ENCODE measurements at places on chromosomes 7 and 10.

DNA sequence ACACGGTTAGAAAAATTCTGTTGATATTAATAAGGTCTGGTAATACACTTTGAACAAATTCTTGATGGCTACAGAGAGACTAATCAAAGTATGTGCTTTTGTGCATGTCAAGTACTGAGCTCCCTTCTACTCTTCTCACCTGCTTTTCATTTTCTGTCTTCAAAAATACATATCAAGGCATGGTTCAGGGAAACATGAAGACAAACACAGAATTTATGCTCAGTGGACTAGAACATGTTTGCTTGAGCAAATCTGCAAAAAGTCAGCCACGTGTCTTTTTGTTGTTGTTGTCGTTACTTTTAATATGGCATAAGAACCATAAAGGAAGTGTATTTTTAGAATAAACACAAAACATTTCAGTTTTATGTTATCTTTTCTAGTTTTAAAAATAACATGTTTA lies 21.9 kb downstream of the CDK13 start:
- DNase-seq, result no peak

- no peak for DNase-seq
These were observed at the start of gene CH25H for GRCh38 chr10:89207181-89207800. TSS of gene CH25H (minus strand) at chr10:89207317. CDS start at chr10:89207292, 25 bp downstream.

DNA sequence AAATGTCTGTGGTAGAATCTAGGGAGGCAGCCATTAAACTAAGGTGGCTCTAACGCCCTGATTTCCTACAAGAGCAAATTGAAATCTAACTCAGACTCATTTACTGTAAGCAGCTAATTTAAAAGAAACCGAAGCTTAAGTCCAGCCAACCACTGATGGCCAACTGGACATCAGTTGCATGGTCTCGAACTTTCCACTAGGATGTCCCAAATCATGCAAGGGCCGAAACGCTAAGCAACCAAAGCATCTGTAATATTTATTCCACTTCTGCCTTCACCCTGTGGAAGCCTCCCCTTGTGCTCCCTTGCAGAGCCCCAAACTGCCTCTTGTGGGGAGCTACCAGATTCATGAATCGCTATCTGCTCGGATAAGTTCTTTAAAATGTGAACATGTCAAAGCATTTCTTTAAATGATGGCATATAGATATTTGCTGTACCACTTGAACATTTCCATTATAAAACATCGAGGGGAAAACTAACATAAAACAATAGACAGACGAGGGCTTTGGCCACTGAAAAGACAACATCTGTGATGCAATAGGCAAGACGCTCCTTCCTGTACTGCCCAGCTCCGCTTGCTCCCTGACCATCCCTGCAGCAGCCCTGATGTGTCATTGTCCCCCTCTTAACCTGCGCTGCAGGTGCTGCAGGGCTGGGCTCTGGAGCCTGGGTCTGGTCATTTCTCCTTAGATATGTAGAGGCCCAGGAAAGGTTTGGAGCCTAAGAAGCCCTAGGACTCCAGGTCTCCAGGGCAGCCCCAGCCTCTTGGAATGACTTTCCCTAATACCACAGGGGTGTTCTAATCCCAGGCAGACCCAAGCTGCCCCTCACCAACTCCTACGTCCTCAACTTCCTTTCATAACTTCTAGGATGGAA lies 2.9 kb upstream of the RBP3 start:
- no peak for DNase-seq

DNA sequence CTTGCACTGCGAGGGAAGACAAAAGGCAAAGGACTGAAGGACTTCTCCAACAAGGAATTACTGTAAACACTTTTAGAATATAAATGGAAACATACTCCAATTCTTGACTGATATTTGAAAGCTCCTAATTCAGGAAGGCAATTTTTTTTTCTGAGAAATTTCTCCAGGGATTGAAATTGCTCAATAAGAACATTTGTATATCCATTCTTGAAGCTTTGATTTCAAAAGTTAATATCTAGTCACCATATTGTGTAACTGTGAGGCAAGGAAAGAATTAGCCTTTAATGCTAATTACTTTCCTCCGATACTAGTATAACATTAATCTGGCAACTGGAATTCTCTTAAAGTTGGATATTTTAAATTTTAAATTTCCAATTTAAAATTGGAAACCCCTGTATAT lies 188.4 kb upstream of the COL1A2 start:
- no peak for DNase-seq

- no peak for DNase-seq
These were observed 463.9 kb downstream of the PTPRN2 start for GRCh38 chr7:158123753-158124152.

DNA sequence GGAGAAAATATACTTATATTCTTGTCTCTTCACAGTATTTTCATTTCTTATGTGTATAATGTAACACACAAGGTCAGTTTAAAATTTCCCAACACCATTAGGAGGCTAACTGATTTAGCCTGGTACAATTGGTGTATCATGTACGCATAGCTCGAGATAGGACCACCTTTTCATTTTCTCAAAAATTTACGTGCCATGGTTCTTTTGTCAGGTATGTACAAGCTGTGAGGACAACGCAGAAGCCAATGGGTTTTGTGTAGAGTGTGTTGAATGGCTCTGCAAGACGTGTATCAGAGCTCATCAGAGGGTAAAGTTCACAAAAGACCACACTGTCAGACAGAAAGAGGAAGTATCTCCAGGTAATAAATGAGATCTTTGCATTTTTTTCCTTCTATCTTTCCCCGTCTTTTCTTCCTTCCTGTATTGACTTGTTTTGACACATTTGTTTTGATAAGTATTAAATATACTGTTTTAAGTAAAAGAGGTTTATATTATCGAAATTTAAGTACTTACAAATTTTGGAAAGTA lies 55.0 kb downstream of the TRIM24 start:
- DNase-seq, result no peak

DNA sequence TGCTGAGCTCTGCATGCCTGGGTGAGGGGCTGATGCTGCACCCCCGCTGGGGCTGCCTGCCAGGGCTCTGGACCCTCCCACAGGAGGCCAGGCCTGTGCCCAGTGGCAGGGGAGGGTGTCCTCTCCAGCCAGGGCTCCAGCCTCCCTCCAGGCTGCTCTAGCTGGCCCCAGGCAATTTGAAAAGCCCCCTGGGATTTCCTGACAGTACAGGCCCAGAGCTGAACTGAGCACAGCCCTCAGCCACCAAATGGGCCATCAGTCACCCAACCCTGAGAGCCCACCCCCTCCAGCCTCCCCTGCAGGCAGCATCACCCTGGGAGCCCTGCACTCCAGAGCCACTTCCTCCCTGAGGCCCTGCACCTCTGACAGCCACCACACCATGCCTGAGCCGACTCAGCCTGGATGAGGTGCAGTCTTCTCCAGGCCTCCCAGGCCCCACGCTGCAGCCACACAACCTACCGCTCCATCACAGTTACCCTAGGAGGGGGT lies 101.8 kb upstream of the RET start:
- DNase-seq, result no peak

DNA sequence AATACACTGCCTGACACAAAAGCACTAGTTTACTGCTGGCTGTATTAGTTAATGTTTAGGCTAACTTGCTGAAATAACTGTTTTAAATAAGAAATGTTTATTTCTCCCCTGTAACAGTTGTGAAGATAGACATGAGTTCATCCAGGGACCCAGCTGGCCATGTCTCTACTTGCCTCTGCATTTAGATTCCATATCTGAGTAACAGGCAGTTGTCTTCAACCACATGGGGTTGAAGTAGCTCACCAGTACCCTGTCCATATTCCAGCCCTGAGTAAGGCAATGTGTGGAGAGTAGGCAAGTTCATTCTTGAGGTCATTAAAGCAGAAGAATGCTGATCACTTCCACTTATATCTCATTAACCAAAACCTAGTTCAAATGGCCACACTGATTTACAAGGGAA lies 31.1 kb upstream of the RSBN1L start:
- DNase-seq, result no peak

DNA sequence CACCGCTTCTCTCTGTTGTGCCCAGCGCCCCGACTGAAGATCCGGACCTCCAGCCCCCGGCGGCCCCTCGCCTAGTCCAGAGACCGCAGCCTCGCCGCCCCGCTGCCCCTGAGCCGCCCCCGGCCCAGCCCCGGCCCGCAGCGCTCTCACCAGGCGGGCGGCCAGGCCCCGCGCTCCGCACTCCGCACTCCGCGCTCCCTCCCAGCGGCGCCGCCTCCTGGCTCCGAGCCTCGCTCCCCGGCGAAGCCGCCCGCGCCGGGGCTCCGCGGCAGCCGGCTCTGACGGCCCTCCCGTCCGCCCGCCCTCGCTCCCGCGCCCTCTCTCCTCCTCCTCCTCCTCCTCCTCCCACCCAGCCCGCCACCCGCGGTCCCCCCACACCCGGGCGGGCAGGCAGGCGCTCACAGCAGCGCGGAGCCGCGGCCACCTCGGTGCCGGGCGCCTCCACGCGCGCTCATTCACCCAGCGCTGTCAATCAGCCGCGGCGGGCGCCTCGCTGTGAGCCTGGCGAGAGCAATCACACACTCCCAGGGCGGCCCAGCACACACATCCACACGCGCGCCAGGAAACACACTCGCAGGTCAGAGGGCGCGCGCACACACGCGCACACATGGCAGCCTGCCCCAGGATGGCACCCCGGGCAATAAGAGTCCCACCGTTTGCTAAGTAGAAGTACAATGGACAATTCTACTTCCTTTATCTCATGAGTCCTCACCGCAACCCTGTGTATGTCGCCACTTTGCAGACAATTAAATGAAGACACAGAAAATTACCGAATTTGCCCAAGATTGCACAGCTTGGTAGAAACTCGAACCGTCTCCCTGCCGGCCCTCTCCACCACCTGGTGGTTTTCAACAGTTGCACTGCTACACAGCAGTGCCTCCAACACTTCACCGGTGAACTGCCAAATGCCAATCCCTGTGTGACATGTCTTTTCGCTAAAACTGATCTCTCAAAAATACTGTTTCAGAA lies at the start of gene PRRT4:
TSS of gene PRRT4 (minus strand) at position 280 of the 969 bp plus-strand sequence.
- no peak for DNase-seq

All from activated naive CD4-positive, alpha-beta T cell (primary cell).